ENCODE measurements at places on chromosomes 5 and 9.

DNA sequence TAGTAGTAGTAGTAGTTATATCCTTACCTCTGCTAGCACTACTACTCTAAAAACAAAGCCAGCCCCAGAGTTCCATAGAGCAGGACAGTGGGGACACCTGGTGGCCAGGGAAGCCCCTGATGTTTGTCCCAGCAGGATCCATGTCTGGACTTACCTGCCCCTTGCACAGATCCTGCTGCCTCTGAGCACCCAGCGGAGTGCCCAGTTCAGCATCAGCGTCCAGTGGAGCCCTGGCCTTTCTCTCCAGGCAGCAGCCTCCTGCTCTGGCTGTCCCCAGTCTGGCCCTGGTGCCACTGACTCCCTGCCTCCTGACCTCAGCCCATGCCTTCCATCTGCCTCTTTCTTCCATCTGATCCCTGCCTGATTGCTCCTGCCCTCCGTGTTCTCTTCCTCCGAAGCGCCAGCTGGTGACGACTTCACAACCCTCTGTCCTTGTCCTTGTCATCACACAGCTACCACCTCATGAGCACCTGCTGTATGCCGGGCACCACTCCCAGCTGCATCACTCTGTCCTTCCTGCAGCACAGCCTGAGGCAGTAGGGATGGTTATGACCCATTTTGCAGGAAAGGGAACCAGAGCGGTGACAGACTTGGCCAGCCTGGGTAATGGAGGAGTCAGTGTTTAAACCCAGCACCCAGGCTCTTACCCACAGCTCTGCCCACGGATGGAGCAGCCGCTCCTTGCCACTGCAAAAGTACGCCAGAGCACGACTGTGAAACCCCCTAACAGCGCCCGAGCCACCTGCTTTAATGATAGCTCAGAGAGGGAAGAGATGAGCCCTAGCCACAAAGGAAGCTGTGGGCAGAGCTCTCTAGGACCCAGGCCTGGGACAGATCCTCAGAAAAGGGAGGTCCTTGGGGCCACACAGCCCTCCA lies 11.5 kb downstream of the SARDH start:
- DNase-seq = peak; percentile 14

DNA sequence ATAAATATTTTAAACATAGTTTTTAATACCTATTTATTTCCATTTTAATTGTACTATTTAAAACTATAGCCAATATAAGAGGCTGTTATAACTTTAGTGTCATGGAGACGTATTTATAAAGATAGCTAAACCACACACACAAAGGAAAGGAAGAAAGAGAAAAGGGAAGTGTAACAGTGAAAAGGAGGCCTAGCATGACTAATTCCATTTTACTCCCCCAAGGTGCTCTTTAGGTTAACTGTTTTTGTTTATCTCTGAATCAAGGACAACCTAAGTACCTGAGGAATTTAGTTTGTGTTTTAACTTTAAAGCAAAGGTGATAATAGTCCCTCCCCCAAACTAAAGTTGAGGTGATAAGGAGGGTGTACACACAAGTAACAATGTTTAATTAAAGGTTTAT lies 1188.9 kb upstream of the C9orf72 start:
- DNase-seq = no peak

DNA sequence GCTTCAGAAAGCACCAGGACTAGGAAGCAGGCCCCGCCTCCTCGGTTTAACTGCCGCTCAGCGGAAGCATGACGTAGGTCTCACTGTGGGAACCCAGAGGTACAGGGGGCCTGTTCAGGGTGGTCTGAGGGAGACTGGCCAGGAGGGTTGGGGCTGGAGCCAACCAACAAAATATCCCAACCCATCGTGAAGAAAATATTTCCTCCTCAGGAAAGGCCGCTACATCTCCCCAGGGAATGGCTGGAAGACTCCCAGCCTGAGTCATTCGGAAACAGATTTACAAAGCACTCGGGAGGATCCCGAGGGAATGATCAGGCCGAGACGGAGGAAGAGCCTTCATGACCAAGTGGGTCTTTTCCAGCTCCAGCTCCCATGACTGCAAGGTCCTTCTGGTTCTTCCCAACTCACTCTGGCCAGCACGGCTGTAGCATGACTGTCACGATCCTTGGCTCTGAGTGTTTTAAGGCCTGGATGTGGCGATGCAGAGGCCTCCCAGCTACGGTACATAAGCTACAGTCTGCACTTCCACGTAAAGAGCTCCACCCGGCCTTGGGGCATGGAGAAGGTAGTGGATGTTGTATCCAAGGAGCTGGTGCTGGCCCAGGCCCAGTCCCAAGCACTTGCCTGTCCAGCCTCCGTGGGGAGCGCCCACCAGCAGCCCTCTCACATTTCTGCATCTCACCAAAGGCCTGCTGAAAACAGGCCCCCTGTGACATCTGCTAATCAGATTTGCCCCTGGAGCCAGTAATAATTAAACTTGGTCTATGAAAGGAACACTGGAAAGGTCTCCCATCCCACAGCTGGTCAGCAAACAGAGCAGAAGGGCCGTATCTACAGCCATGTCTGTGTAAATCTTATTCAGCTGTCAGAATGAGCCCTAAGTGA lies 100.6 kb downstream of the LHFPL2 start:
- DNase-seq = no peak

- DNase-seq = no peak
Observed at GRCh38 chr5:136598802-136599404, 233.6 kb upstream of the TRPC7 start.

DNA sequence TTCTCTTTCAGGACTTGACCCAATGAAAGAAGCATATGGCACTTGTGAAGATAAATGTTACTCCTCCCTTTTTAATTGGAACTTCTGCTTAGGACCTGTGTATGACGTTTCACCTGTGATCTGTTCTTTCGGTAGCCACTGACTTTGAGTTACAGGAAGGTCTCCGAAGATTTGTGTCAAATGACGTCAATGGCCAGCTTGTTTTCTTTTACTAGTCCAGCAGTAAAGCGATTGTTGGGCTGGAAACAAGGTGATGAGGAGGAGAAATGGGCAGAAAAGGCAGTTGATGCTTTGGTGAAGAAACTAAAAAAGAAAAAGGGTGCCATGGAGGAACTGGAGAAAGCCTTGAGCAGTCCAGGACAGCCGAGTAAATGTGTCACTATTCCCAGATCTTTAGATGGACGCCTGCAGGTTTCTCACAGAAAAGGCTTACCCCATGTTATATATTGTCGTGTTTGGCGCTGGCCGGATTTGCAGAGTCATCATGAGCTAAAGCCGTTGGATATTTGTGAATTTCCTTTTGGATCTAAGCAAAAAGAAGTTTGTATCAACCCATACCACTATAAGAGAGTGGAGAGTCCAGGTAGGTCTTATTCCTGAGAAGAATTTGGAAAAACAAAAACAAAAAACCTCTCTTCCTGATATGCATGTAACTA lies 21.1 kb downstream of the SMAD5 start:
- no peak for DNase-seq

- no peak for DNase-seq
Observed at GRCh38 chr5:133202066-133202665, 150.4 kb downstream of the HSPA4 start.

- no peak for DNase-seq
Observed at GRCh38 chr5:125152044-125152443, 405.6 kb upstream of the ZNF608 start.

DNA sequence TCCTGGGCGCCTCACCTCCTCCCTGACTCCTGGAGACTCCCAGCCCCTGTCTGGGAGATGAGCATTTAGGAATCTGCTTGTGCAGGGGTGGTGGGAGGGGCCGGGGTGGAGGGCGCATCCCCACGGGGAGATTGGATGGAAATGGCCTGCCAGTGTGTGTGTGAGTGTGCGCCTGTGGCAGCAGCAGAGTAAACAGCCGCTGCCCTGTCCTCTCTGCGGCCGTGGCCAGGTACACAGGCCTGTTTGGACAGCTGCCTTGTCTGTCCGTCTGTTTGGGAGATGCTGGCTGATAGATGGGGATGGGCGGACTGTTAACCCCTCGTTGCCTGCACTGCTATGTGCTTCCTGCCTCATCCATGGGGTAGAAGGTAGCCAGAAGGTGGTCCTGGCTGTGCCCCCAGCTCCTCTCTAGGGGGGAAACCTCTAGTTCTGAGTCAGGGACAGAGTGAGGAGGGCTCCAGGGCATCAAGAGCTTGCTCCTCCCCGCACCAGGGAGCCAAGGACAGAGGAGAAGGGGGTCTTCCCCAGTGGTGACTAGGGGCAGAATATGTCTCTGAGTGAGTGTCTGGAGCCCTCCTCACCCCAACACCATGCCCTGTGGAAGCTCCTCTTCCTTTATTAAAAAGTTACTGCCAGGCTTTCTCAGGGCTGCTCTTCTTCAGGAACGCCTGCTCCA lies 60.1 kb downstream of the LMX1B start:
- DNase-seq = no peak

GRCh38 chr9:78769690-78770089 lies 472.8 kb downstream of the PSAT1 start:
- no peak for DNase-seq

- DNase-seq = no peak
Observed at GRCh38 chr5:37994729-37995128, 154.9 kb upstream of the GDNF start.

- no peak for DNase-seq
Observed at GRCh38 chr5:78005021-78005785, 229.1 kb upstream of the TBCA start.

DNA sequence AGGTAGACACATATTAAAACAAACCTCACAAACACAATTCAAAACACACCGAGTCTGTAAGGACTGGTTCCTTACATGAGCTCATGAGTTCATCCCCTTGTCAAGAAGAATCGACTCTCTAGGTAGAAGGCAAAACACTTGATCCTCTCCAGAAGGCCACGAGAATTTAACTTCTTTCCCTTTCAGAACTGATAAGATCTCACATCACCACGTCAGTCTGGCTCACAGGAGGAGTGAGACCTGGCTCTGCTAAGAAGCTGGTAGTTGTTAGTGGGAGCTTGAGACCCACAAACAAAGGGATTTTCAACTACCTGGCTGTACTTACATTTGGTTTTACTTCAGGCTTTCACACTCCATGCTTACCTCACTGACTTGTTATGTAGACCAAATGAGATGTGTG lies 459.2 kb downstream of the ARHGEF28 start:
- DNase-seq = no peak

GRCh38 chr5:160233215-160233614 lies 3.9 kb downstream of the FABP6 start:
- DNase-seq = no peak

- no peak for DNase-seq
Observed at GRCh38 chr9:91724609-91725505, 225.2 kb downstream of the ROR2 start.

DNA sequence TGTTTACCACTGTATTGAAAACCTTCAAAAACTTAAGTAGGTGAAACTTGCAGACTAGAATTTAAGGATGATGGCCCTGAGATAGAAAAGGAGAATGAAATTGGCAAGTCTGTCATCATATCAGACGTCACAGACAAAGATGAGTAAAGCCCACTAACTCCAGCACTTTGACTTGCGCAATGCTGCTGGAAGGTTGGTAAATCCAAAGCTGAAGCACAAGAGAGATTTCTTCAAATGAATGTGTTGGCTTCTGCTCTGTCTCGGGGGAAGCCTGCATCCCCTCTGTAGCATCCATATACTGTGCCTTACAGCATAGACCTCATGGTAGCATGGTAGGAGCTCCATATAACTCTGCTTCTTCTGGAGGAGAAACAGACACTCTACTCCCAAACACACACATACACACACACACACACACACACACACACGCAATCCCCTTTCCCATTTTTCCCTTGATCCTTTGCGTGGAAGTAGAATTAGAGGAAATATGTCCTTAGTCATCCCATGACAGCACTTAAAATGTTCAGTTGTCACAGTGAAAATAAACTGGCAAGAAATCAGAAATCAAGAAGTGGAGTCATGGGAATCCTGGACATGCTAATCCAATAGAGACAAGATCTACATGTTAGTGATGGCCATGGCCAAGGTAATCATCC lies 241.5 kb downstream of the NR3C1 start:
- DNase-seq = no peak

GRCh38 chr9:110604171-110604601 lies 24.6 kb upstream of the SVEP1 start:
- no peak for DNase-seq

- peak; percentile 3 for DNase-seq
Observed at GRCh38 chr5:36507332-36507952, 99.0 kb upstream of the SLC1A3 start.

DNA sequence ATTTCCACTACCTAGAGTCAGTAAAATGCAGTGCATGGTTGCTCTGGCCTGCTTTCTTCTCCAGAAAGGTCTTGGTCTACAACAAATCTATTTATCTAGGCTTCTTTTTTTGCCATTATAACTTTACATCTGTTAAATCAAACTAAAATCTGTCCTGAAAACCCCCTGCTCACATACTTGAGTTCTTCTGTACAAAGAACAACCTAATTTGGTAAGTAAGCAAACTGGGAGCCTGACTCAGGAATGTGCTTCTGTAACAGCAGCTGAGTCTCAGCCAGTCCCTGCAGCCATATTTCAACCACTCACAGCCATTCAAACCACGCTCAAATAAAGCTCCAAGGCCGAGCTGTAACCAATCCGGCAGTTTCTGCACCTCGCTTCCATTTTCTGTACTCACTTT lies 95.8 kb downstream of the PLPP1 start:
- DNase-seq = no peak

DNA sequence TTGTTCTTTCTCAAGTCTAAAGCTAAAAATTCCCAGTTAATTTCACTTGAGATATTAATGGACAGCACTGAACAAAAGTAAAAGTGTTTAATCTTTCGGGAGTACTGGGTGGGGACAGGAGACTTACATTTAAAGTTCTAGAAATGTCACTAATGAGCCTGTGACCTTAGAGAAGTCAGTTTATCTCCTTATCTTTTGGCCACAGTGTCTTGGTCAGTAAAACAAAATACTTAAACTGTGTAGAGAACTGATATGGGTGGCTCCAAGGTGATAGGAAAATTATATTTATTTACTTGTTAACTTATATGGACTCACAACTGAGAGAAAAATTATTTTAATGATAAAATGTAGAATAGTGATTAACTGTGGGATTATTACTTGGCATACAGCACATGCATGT lies 8.9 kb downstream of the IPO11 start:
- DNase-seq = no peak

- no peak for DNase-seq
Observed at GRCh38 chr5:114419067-114419388, 57.2 kb downstream of the KCNN2 start.

DNA sequence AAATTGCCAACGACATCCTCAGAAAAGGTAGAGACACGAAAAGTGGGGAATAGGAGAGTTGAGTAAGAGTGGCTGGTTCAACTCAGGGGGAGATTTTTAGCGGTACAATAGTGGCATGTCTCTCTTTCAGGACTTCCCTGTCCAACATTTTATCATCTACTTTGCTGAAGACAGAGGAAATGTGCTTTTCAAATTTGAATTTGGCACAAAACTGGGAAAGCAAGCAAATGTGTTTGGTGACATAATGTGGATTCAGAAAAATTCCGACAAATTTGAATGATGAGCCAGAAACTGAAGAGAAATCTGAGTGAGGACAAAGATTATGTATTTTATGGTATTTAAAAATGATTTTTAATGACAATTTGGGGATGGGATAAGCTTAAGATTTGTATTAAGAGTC lies 33.6 kb upstream of the ZNF608 start:
- no peak for DNase-seq
